ENCODE measurements at places on chromosomes 16 and 17. TPM values are rescaled to one million over a fixed set of nuclear protein-coding genes. Genes with fewer than 3 reads are reported as not detected.

The ABCC12 gene
- 0.20 TPM for total RNA-seq

The PYY gene
- total RNA-seq, result not detected

The GNPTG gene
- total RNA-seq, result 35.0 TPM

The CD68 gene
- 40.6 TPM for total RNA-seq

The SDK2 gene
- total RNA-seq, result 0.62 TPM

The TBC1D3I gene
- 0.46 TPM for total RNA-seq

The RNF222 gene
- not detected for total RNA-seq

The KRT14 gene
- not detected for total RNA-seq
